ENCODE measurements at places on chromosomes 2 and 18.

- no peak for DNase-seq
These were observed 579.1 kb downstream of the IRS1 start for GRCh38 chr2:226220511-226220910.

- DNase-seq, result no peak
These were observed 95.4 kb upstream of the AQP4 start for GRCh38 chr18:26960911-26961310.

- DNase-seq, result no peak
These were observed 982.0 kb upstream of the ZEB2 start for GRCh38 chr2:145501920-145502319.

GRCh38 chr2:135709992-135710391 lies 31.7 kb upstream of the UBXN4 start:
- DNase-seq, result peak; percentile 77

DNA sequence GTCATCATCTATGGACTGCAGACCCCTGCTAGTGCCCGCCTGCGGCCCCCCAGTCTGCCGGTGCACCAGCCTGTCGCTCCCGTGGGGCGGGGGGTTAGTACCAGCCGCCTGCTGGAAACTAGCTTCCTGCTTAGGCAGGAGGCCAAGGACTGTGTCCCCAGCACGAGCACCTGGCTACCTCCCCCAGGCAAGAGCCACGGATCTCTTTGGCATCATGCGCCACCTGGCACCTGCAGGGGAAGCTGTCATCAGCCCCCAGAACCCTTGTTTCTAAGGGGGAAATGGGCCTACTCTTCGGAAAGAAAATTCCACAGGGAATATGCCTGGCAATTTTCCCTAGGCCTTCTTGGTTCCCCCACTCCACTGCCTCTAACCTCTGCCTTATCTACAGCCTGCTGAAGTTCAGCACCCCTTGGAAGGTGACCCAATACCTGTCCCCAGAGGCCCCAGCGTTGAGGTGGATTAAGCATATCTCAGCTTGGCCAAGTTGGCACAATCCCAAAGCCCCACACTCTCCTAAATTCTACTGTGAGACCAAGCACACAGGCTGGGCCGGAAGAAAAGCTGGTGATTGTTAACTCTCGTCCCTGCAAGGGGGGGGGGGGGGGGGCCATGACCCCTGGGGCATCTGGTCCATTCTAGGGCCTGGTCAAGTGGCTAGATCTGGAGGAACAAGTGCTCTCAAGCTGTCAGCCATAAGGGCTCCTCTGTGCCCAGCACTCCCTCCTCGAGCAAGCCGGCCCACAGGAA lies 62.0 kb upstream of the POMC start:
- DNase-seq, result no peak

DNA sequence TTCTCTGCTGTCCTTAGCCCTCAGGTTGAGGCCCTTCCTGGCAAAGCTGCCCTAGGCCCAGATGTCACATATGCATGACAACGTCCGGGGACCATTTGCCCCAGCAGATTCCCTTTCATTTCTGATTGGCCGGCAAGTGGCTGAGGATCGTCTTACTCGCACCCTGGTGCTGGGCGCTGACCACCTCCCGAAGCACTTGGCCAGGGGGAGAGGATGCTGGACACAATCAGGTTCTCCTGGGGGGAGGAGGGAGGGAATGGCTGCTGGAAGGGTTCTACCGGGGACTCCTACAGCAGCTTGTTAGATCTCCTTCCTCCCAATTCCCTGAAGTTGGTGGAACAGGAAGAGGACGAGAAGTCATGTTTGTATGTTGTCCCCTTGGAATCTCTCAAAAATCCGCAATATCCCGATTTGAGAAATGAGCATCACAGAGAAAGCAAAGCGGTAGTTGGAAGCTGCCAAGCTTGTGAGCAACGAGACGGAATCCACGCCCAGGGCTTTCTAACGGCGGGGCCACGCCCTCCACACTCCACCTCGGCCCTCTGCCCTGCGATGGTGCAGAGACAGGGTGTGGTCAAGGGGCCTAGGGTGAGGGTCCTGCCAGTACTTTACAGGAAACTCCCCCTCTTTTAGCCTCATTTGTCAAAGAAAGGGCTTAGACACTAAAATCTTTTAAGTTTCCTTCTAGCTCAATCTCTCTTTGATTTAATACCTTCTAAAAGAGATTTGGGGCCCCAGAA lies 61.8 kb upstream of the YWHAQ start:
- DNase-seq, result no peak

DNA sequence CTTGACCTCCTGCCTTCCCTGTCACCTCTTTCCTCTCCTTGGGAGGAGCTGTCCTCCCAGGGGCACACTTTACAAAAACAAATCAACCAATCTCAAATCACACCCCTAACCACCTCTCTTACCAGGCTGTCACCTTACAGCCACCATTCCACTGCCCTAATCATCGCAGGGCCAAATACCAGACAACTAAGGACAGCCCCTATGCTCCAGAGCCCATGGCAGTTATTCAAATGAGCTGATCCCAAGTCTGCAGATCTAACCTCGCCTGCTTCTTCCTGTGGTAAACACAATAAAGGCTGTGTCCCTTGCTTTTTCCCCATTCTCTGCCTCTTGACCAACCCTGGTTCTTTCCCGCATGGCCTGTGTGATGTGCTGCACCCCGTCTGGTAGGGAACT lies 154.2 kb upstream of the CNTNAP5 start:
- no peak for DNase-seq

GRCh38 chr18:62713651-62714247 lies 1.6 kb upstream of the PHLPP1 start:
- no peak for DNase-seq

DNA sequence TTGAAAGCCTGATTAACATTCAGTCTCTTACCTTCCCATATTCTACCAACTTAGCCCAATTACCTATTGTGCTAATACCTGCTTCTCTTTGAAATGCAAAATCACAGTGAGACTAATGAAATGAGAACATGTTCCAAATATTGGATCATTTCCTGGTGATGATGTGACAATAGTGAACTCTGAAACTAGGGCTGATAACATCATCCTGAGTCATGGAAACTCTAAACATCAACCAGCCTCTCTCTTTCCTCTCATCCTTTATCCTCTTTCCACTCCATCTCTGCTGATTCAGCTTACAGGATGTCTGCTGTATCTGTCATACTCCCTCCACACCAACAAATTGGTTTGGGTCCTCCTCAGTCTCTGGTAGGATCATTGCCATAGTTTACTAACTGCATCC lies 98.8 kb upstream of the NCKAP5 start:
- DNase-seq, result no peak

DNA sequence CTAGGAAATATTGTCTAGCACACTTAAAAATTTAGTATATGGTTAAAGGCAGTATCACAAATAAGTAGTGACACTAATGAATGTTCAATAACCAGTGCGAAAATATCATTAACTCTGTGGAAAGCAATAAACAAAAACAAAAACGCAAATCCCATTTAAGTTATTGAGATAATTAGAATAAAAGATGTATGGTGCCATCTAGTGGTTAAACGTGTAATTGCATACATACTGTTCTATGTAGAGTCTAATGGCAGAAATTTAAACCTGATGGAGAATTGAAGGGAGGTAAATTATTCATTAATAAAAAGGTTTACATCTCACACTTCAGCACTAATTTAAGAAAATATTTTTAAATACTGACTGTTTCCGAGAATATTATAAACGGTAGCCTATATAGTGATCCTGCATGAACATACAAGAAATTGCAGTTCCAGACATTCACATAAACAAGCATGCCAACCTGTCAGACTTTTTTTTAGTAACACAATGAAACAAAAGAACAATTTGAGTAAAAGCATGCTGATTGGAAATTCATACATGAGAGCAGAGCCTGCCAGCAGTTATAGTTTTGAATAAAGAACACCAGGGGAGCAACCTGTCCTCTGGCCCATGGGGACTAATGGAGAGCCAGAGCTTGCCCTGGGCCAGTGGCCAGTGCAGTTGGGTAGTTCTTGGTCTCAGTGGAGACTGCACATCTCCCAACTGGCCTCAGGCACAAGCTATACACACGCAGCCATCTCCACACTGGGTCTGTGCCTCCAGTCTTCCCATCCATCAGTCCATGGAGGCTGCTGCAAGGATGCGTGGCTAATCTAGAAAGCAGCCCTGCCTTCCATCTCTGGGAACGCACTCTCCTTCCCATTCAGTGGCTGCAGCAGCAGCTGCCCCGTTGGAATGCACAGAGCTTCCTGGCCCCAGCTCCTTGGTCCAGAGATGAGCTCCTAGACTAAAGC lies 28.0 kb downstream of the GCG start:
- no peak for DNase-seq

- DNase-seq, result no peak
These were observed 11.8 kb downstream of the CHRNA1 start for GRCh38 chr2:174752403-174753037.

DNA sequence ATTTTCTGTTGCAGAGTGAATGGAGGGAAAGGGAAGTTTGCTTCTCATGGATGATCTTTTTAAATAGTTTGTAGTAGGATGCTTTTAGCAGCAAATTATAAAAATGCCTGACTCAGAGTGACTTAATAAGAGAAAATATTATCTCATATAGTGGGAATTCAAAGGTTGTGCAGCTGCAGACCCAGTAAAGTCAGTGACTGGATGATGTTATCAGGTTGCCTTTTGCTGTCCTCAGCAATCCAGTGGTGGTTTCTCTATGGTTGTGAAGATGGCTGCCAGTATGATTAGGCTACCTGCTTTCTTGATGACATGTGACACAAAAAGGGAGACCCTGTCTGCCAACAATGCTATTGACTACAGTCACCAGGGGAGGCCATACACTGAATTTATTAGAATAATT lies 184.8 kb downstream of the DIS3L2 start:
- no peak for DNase-seq

DNA sequence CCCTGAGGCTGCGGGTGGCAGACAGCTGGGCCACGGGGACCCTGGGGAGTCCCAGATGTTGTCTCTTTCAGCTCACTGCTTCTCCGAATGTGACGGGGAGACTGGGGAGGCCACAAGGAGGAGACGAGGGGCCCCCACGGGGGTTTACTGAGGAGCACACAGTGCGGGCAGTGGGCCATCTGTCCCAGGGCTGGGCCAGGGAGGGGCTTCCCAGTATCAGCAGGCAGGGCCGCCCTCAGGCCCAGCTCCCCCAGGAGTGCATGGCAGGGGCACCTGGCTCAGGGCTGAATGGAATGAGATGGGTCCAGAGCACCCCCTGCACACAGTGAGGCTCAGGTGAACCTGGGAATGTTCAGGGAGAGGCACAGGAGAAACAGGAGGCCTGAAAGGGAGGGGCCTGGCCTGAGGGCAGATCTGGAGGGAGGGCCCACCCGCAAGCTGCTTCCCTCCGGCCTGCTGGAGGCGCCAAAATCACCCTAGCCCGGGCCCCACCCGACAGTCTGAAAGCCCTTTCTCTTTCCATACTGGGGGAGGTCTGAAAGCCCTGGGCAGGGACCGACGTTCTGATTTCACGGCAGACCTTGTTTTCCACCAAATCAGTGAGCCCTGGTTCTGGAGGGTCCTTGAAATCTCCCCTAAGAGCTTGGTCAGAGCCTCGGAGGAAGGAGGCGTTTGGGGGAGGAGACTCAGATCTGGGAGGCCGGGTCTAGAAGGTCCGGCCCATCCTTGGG lies 35.5 kb upstream of the PTMA start:
- no peak for DNase-seq

GRCh38 chr2:196260546-196260945 lies 89.2 kb upstream of the STK17B start:
- no peak for DNase-seq

- no peak for DNase-seq
These were observed 27.0 kb downstream of the GREB1 start for GRCh38 chr2:11560806-11561205.

- DNase-seq, result no peak
These were observed 47.3 kb upstream of the SALL3 start for GRCh38 chr18:78932281-78932680.

DNA sequence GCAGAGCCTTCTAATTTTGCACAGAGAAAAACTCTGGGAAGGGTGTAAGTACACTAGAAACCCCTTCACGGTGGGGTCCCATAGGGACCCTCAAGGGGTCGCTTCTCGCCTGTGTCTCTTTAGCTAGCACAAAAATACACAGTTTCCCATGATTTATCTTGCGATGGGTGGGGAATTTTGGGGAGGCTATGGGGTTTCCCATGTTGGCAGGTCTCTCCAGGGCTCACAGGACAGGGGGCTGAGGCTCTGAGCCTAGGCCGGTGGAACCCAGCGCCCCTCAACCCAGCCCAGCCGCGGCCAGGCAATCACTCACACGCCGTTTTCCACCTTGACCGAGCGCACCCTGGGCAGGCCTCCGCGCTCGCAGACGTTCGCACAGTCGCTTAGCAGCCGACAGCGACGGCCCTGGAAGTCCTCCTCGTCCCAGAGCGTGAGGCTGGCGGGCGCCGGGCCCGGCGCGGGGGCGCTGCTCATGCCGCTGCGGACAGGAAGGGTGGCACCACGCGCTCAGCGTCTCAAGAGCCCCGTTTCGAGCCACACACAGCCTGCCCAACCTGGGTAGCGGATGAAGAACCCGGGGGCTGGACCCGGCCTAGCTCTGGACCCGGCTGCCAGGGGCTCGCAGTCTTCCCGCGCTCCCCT lies 398 bp downstream of the CRYBA2 start:
- no peak for DNase-seq

DNA sequence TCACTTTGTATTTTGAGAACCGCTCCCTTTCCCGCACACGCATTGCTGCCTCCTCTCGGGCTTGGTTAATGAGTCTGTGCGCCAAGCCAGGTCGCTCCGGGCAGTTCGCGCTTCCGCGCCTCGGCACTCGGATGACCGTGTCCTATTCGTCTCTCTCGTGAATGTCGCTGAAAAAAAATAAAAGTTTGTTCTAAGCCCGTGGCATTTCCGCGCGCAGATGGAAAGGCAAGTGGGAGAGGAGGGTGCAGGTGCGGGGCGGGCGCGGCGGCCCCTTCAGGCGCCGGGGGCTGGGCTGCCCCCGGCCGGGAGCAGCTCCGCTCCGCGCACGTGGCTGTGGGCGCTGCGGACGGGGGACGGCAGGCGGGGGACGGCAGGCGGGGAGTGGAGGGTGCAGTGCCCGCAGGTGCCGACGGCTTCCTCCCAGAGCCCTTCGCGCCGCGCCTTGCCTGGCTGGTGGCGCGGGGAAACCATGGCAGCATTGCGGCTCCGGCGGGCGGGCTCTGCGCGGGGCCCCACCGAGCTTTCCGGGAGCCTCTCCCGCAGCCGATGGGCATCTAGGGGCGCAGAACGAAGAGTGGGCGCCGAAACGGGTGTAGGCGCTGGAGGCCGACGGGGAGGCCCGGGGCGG lies 159.6 kb upstream of the SIX2 start:
- DNase-seq, result no peak

GRCh38 chr2:218432676-218433365 lies 13.9 kb downstream of the VIL1 start:
- no peak for DNase-seq
